ENCODE measurements at places on chromosomes 3 and 15.

DNA sequence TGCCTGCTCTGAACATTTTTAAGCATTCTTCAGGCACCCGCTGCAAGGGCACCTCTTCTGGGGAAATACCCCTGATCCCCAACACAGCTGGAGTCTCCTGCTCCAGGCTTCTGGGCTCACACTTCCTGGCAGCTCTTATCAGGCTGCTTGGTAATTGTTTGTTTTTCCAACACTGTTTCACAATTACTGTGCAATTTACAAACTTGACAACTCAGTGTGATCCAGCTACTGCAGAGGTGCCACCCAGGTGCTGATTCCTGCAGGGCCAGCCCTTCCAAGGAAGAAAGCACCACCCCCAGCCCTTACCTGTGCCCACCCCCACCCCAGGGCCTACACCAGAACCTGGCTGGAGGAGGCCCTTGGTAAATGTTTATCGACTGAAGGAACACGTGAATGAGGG lies 66.5 kb downstream of the MAGEF1 start:
- DNase-seq, result no peak

GRCh38 chr3:180932819-180933218 lies 20.3 kb downstream of the FXR1 start:
- DNase-seq, result no peak

GRCh38 chr3:153028381-153028780 lies 133.6 kb upstream of the RAP2B start:
- DNase-seq, result no peak

- no peak for DNase-seq
Measured at GRCh38 chr15:47813748-47814384, 96.6 kb downstream of the SEMA6D start.

- DNase-seq, result no peak
Measured at GRCh38 chr3:181715571-181716340, 4.0 kb downstream of the SOX2 start.
